ENCODE measurements at places on chromosomes 3 and 15.

DNA sequence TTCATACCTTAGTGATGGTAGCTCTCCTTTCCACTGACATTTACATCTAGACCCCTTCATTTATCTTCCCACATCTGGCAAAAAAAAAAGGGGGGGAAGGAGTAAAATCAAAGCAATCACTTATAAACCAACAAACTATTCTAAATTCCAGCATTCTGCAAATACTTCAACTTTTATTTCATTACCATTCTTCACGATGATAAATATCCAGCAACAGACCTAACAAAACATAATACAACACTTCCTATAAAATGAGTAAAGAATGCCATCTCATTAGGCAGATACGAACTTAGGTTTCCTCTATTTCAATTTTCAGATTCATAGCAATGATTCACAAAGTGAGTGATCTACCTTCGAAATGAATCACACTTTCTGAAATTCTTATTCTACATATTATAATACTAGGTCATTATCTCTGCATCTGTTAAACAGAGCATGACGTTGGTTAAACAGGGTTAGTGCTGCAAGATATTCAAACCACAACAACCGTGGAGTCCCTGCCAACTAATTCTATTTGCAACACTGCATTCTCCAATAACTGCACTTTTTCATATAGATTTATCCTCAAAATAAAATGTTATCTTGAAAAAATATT is at the start of gene LRRFIP2:
Gene LRRFIP2 (minus strand): TSS at position 51 of the 595 bp plus-strand sequence. CDS start 25,599 bp downstream, outside the sequence.
- DNase-seq, result peak; percentile 78

- no peak for DNase-seq
These were observed 216.9 kb downstream of the ROBO2 start for GRCh38 chr3:77256584-77257503.

- no peak for DNase-seq
These were observed 61.4 kb upstream of the KLF13 start for GRCh38 chr15:31265090-31265870.

GRCh38 chr15:95327661-95328060 is 1002.8 kb upstream of the NR2F2 start:
- no peak for DNase-seq

GRCh38 chr3:62094461-62094860 is 278.9 kb downstream of the FEZF2 start:
- no peak for DNase-seq

DNA sequence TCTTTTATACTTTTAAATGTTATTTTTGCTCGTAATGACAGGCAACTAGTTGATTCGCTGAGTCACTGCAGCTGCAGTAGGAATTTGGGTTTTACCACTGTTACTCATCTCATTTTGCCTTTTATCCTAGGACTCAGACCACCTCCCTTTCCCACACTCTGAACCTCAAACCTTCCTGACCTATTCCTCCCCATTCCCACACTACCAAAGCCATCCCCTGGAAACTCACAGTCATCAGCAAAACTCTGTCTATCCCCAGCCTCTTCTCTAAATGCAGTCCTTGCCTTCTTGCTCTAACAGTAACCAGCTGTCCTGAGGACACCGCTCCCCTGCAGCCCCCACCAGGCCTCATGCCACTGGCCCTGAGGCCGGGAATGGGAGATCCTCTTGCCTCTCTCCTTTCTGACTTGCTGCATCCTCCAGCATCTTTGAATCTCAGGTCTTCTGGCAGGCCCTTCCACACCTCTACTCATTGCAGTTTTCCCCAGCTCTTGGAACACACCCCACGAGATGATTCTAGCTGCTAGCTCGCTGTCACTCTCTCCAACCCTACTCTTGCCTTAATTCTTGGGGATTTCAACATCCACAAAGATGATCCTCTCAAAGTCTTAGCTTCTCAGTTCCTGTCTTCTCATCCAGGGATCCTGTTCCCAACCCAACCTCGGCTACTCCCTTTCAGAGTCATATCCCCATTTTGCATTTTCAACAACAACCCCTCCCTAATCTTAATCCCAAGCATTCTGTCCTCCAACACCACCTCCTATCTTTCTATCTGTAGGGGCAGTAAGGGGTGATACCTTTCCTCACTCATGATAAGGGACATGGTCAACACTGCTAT is 55.9 kb upstream of the C3orf80 start:
- DNase-seq, result peak; percentile 89

GRCh38 chr3:77139624-77140023 is 99.7 kb downstream of the ROBO2 start:
- DNase-seq, result no peak

GRCh38 chr3:169822540-169822939 is 9.8 kb upstream of the LRRC34 start:
- no peak for DNase-seq

- DNase-seq, result no peak
These were observed 3.2 kb downstream of the MRPL46 start for GRCh38 chr15:88463870-88464532.

- no peak for DNase-seq
These were observed 62.4 kb upstream of the RARB start for GRCh38 chr3:25365636-25366035.

- DNase-seq, result no peak
These were observed 15.5 kb downstream of the TBC1D2B start for GRCh38 chr15:78061963-78062427.

DNA sequence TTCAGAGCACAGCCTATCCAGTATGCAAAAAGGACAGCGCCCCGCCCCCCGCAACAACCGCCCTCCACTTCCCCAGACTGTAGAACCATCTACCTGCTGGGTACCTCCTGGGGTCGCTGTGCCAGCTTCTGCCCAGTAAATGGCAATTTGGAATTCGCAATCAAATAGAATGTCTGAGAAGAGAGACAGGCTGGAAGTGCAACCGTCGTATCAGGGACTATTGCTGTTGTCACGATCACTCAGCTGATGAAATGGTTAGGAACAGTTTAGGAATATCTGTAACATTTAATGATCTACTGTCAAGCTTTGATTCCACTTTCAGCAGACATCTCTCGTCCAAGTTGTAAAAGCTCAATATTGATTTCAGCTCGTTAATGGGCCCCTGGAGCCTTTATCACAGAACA is 13.3 kb upstream of the PARL start:
- no peak for DNase-seq

DNA sequence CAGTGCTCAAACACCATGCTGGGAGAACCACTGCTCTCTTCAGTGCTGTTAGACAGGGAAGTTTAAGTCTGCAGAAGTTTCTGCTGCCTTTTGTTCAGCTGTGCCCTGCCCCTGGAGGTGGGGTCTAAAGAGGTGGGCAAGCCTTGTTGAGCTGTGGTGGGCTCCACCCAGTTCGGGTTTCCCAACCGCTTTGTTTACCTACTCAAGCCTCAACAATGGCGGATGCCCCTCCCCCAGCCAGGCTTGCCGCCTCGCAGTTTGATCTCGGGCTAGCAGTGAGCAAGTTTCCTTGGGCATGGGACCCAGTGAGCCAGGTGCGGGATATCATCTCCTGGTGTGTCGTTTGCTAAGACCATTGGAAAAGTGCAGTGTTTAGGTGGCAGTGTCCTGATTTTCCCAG is 670.2 kb upstream of the ALCAM start:
- no peak for DNase-seq

DNA sequence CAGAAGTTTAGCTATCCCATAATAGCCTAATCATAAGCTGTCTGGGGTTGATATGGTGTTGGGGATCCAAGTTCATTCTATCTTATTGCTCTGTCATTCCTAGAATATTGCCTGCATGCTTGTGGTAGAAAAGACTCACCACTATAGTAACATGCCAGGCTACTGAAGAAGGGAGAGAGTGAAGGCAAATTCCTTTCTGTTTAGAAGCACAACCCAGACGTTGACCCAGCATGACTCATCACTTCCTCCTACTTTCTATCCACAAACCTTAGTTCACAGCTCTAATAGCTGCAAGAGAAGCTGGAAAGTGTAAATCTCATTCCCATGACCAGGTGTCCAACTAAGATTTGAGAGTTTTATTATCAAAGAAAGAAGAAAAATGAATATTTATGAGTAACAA is 57.8 kb upstream of the NMD3 start:
- peak; percentile 98 for DNase-seq

DNA sequence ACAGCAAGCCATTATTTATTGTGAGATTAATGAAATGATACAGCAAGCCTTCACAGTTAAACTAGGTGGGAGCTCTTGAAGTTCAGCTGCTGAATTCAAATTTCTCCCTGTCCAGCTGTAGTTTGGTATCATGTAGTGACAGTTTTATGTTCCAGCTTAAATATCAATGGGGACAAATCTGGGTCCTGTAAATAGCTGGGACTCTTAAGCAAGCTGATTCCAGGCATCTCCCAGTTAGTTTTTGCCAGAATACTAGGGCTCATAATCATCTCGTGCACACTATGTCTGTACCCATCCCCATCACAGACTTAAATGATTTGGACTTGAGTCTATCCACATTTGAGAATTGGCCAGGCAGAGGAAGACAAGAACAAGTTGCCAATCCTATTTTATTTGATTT is 27.9 kb upstream of the NIT2 start:
- DNase-seq, result no peak

GRCh38 chr15:66673410-66674322 is 28.4 kb upstream of the SMAD6 start:
- DNase-seq, result no peak

- DNase-seq, result no peak
These were observed 14.9 kb downstream of the NAALADL2 start for GRCh38 chr3:174873832-174874657.

All from renal cortical epithelial cell (primary cell).